ENCODE measurements at places on chromosomes 11 and 22.

GRCh38 chr11:77082838-77083565 lies 16.2 kb downstream of the CAPN5 start:
- no peak for DNase-seq

- no peak for DNase-seq
Observed at GRCh38 chr11:44377121-44377520, 67.2 kb upstream of the ALX4 start.

GRCh38 chr11:65962141-65962564 lies 619 bp downstream of the SART1 start:
- DNase-seq, result no peak

GRCh38 chr22:22692707-22693530 lies 48.5 kb downstream of the GGTLC2 start:
- DNase-seq, result no peak

- no peak for DNase-seq
Observed at GRCh38 chr11:45960387-45961095, 38.1 kb downstream of the LARGE2 start.

- no peak for DNase-seq
Observed at GRCh38 chr11:95076416-95076815, 9.7 kb downstream of the SRSF8 start.

- DNase-seq, result no peak
Observed at GRCh38 chr11:36012979-36013378, 69.1 kb downstream of the LDLRAD3 start.

GRCh38 chr11:113331441-113331840 lies 17.1 kb downstream of the TTC12 start:
- DNase-seq, result no peak

DNA sequence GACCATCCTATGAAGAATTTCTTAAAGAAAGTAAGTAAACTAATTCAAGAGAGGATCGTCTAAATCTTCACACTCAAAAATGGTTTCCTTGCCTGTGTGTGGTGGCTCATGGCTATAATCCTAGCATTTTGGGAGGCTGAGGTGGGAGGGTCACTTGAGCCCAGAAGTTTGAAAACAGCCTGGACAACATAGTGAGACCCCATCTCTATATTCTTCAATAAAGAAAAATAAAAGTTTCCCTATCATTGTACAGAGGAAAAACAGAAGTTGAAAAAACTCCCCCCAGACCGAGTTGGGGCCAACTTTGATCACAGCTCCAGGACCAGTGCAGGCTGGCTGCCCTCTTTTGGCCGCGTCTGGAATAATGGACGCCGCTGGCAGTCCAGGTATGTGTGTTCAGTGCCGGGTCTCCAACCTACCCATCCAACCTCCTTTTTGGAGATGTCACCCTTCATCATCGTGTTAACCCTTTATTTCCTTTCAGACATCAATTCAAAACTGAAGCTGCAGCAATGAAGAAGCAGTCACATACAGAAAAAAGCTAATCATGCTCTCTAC lies 3.0 kb downstream of the RPS25 start:
- DNase-seq, result no peak

- peak; percentile 92 for DNase-seq
Observed at GRCh38 chr22:39308614-39309363, 10.6 kb downstream of the RPL3 start.

GRCh38 chr22:46893281-46894020 lies 131.0 kb downstream of the TBC1D22A start:
- no peak for DNase-seq

GRCh38 chr11:14617241-14618027 lies 26.2 kb upstream of the PDE3B start:
- DNase-seq, result no peak

GRCh38 chr11:36453678-36454077 lies 56.4 kb downstream of the TRAF6 start:
- no peak for DNase-seq

DNA sequence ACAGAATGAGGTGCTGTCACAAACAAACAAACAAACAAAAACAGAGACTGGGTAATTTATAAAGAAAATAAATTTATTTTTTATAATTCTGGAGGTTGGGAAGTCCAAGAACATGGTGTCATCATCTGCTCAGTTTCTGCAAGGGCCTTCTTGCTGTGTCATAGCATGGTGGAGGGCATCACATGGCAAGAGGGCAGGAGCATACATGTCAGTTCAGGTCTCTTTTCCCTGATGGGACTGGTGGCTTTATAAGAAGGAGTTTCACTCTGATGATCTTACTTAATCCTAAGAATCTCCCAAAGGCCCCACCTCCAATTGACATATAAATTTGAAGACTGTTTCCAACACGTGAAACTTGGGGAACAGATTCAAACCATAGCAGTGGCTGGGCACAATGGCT lies 135.7 kb downstream of the NECTIN1 start:
- no peak for DNase-seq

DNA sequence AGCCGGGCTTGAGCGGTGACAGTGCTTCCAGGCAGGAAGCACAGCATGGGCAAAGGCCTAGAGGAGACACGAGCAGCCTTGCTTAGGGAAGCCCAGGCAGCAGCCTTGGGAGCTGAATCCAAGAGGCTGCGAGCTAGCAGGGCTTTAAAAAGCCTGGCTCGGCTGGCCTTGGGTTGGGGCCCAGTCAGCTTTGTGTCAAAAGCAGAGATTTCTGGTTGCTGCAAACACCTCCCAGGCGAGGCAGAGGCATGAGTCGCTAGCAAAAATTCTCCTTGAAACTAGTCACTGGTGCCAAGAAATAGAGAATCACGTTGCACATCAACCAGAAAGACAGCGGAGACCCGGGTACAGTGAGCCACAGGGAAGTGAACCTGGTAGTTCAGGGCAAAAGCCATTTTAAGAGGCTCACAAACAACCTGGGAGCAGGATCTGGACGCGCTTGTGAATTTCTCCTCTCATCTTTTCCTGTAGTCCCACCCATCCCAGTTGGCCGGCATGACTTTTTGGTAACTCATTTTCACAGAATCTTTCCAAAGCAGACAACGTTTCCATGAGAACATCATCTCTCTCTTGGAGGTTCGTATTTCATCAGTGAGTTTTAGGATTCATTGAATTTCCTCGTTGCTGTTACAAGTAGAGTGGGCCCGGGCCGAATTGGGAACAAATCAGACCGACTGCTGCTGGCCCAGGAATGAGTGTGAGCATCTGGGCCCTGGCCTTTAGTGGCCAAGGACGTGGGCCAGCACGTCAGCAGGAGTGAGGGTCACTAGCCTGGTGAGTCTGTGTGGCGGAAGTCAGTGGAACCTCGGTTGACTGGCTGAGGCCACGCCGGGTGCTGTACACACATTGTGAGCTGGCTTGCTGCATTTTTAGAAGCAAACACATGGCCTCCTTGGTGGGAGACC lies 16.4 kb upstream of the FGF4 start:
- peak; percentile 39 for DNase-seq

DNA sequence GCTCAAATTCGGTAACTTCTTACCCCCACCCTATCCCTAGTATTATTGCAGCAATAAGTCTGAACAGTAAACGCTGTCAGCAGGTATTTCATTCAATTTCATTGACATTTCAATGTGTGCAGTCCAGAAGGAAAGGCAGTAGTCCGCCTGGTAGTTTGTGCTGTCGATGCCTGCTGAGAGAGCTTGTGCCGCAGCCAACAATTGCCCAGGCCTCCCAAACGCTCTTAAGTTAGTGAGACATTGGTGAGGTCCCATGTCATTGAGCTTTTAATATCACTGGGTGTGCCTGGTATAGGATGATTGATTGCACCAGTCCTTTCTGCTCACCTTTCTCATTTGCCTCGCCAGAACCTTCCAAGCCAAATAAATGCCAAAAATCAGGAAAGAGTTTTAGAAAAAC lies 28.1 kb downstream of the ALKBH3 start:
- DNase-seq, result no peak

GRCh38 chr11:126595560-126595959 lies 240.1 kb downstream of the ST3GAL4 start:
- no peak for DNase-seq

DNA sequence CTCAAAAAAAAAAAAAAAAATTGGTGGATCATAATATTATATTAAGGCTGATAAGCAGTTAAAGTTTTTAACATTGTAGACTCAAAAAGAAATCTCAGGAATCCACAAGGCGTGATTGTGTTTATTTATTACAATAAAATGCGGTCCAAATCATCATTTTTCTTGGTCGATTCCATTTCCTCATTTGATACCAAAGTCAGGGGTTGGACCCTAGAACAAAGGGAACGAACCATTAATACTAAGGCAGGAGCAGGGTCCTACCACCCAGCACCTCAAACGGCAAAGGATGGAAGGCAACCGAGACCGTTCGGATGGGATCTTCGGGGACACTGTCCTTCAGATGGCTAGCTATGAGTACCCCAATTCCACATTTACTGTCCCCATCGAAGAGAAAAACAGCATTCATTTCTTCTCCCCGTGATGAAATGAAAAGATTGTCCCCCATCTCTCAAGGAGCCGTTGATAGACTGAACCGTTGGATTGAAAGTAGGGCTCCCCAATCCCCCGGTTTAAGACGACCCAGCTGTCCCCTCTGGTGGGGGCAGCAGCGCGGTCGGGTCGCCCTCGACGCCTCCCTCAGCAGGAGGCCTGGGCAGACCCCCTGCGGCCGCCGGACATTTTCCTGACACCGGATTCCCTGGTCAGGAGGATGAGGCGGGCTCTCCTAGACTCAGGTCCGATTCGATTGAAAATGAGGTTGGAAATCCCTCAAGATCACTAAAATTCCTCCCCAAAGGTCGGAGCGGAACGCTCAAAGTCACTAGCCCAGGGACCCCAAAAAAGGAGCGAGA lies 607 bp downstream of the DMC1 start:
- no peak for DNase-seq

DNA sequence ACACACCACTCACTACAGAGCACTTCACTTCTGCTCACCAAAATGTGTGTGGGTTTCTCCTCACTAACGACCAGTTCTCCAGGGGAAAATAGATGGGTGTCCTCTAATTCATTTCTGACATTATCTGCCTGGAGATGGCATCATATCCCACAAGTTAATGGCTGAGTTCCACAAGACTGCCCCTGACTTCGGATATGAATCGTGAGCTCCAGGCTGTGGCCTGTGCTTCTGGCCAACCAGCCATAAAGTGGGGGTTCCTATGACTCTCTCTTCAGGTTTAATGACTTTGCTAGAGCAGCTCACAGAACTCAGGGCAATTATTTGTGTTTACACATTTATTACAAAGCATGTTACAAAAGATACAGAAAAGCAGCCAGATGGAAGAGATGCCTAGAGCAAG lies 113.0 kb upstream of the SYT13 start:
- no peak for DNase-seq

DNA sequence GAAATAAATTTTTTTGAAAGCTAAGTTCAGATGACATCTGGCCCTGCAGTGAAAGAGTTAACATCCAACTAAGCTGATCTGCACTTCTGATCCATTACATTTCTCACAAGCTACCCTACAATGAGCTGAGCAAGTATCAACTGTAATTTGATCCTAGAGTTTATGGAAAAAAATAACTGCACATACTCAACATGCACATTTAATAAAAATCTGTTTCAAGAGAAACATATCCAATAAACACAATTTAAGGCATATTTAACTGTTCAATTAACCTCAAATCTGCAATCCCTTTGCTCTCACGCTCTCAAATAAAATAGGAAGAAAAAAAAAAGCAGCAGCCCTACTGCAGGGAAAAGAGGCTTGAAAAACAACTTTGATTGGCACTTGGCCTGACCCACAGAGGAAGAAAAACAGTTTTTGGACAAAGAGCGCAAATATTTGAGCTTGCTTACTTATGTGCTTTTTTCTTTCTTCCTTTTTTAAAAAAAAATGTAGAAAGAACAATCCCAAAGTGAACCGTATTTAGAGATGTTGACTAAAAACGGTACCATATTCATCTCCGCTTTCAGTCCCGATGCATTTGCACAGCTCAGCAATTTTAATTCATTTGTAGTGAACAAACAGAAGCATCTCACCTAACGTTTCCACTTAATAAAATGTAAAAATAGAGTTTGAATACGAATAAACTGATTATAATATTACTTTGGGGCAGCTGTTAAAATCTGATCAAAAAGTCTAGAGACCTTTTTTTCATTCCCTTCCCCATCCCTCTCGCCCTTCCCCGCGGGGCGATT lies 1.6 kb downstream of the SESN3 start:
- DNase-seq, result peak; percentile 19

- peak; percentile 46 for DNase-seq
Observed at GRCh38 chr11:113176599-113177360, 137.6 kb upstream of the TTC12 start.

- DNase-seq, result no peak
Observed at GRCh38 chr11:122815900-122816299, 22.4 kb upstream of the CRTAM start.

- DNase-seq, result no peak
Observed at GRCh38 chr11:61266602-61267001, 25.6 kb downstream of the PGA5 start.

GRCh38 chr11:74316772-74317505 lies 5.5 kb upstream of the P4HA3 start:
- DNase-seq, result peak; percentile 34

DNA sequence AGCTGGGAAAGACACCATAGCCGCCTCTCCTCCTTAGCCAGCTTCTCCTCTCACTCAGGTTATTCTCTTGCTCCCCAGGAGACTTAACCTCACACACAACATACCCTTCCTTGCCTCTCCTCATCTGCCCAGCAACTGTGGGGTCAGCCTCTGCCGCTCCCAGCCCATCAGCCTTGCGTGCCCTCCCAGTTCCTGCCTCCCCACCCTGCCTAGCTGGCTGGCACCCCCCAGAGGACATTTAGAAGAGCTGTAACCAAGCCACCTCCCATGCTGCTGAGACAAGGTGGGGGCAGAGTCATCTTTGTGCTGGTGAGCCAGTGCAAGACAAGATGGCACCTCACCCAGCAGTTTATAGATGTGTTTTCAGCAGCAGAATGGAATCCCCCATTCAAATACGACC lies 38.2 kb downstream of the TOM1 start:
- no peak for DNase-seq

DNA sequence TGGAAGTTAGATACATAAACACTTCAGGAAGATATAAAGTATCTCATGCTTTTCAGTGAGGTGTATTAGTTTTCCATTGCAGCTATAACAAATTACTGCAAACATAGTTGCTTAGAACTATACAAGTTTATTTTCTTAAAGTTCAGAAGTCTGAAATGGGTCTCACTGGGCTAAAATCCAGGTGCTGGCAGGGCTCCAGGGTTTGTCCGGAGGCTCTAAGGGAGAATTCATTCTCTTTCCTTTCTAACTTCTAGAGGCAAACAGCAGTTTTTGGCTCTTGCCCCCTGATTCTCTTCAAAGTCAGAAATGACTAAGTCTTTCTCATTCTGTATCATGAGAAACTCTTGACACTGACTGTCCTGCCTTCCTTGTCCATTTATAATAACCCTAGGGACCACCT lies 138.8 kb downstream of the AASDHPPT start:
- DNase-seq, result no peak

- no peak for DNase-seq
Observed at GRCh38 chr11:14454861-14455632, 44.6 kb downstream of the COPB1 start.

- no peak for DNase-seq
Observed at GRCh38 chr22:45207533-45207932, 33.2 kb downstream of the KIAA0930 start.

GRCh38 chr11:69051381-69052342 lies 2.9 kb downstream of the TPCN2 start:
- DNase-seq, result no peak

GRCh38 chr11:17923217-17923616 lies 89.6 kb downstream of the SERGEF start:
- no peak for DNase-seq
